Osteocyte (in vitro differentiated cells): ENCODE measurements at places on chromosomes 5 and 9. TPM values are rescaled to one million over a fixed set of nuclear protein-coding genes. Genes with fewer than 3 reads are reported as not detected.

The EGR1 gene
- total RNA-seq: 219 and 415 TPM in 2 replicates

The OSMR gene
- total RNA-seq: 33.1 and 34.4 TPM in 2 replicates

The OR13C2 gene
- not detected in 2 replicates for total RNA-seq

The BASP1 gene
- 197 and 212 TPM in 2 replicates for total RNA-seq

The CCL27 gene
- 0.78 and 1.1 TPM in 2 replicates for total RNA-seq

GRCh38 chr5:39197556-39197955, 21.8 kb downstream of the FYB1 start:
- no peak overlapping the region for H3K4me3 ChIP-seq
- H3K27me3 ChIP-seq: peaks cover 11% of the 10 kb centered on the region
- H3K36me3 ChIP-seq: no peaks in the 10 kb centered on the region
- H3K4me1 ChIP-seq: peaks cover 6% of the 10 kb centered on the region
- no peak for DNase-seq

DNA sequence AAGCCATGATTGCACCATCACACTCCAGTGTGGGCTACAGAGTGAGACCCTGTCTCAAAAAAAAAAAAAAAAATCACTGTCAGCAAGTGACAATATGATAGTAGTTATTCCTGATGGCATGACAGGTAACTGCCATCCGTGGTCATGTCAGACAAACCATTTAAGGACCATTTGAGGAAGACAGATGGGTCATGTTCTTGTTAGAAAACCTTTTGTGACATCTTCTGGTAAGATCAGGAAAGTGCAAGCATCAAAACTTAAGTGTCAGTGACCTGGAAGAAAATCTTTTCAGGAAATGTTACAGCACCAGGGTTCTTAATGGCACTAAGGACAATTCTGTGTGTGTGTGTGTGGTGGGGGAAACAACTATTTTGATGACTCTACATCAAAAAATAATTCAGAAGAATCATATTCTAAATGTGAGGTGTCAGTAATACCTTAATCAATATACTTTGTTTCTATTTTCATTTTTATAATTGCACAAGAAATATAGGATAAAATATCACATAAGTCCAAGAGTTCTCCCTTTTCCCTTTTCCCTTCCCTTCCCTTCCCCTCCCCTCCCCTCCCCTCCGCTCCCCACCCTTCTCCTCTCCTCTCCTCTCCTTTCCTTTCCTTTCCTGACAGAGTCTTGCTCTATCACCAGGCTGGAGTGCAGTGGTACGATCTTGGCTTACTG, 17.8 kb downstream of the SLC38A9 start:
- peaks cover 17% of the 10 kb centered on the region for H3K4me1 ChIP-seq
- DNase-seq: no peak
- no peak overlapping the region for H3K4me3 ChIP-seq
- H3K27me3 ChIP-seq: no peaks in the 10 kb centered on the region

GRCh38 chr5:170151097-170151831, 45.6 kb downstream of the FOXI1 start:
- no peak overlapping the region for H3K4me3 ChIP-seq
- peaks cover 27% of the 10 kb centered on the region for H3K4me1 ChIP-seq
- H3K27me3 ChIP-seq: peaks cover 2% of the 10 kb centered on the region
- H3K36me3 ChIP-seq: no peaks in the 10 kb centered on the region
- DNase-seq: no peak

- no peak for DNase-seq
- H3K27me3 ChIP-seq: peaks cover 37% of the 10 kb centered on the region
- no peak overlapping the region for H3K27ac ChIP-seq
- no peaks in the 10 kb centered on the region for H3K36me3 ChIP-seq
- H3K4me1 ChIP-seq: no peaks in the 10 kb centered on the region
Measured at GRCh38 chr5:53543401-53543800, 17.0 kb upstream of the NDUFS4 start.

DNA sequence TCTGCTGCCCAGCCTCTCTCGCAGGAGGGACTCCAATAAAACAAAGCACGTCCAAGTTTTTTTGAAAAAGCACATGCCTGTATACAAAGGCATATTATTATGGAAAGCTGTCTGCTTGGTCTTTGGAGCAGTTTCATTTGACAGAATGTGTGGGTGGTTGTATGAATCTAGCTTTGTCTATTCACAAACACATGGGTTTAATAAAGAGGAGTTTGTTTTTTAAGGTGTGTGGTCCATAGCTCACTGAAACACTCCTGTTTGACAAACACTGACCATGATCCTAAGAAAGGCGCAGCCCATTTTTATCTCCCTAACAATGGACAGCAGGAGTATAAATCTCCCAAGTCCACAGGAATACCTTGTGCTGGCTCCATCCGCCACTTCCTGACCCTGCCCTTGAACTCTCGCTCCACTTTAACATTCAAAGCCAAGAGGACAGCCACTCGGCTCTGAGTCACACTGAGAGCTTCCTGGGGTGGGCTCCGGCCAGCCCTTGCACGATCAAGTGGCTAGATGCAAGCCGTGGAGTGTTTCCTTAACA, 371.9 kb downstream of the EBF1 start:
- H3K4me3 ChIP-seq: no peak overlapping the region
- peaks cover 47% of the 10 kb centered on the region for H3K4me1 ChIP-seq
- no peak for DNase-seq
- H3K27ac ChIP-seq: peak overlapping the region; percentile 61

- peaks cover 6% of the 10 kb centered on the region for H3K27me3 ChIP-seq
- DNase-seq: no peak
- H3K27ac ChIP-seq: no peak overlapping the region
- H3K36me3 ChIP-seq: no peaks in the 10 kb centered on the region
- H3K4me1 ChIP-seq: no peaks in the 10 kb centered on the region
Measured at GRCh38 chr5:124530916-124531315, 215.5 kb downstream of the ZNF608 start.

- H3K27me3 ChIP-seq: no peaks in the 10 kb centered on the region
- H3K4me1 ChIP-seq: no peaks in the 10 kb centered on the region
- no peak overlapping the region for H3K27ac ChIP-seq
- no peak overlapping the region for H3K4me3 ChIP-seq
- peaks cover 4% of the 10 kb centered on the region for H3K36me3 ChIP-seq
Measured at GRCh38 chr9:78663369-78663768, 366.4 kb downstream of the PSAT1 start.

DNA sequence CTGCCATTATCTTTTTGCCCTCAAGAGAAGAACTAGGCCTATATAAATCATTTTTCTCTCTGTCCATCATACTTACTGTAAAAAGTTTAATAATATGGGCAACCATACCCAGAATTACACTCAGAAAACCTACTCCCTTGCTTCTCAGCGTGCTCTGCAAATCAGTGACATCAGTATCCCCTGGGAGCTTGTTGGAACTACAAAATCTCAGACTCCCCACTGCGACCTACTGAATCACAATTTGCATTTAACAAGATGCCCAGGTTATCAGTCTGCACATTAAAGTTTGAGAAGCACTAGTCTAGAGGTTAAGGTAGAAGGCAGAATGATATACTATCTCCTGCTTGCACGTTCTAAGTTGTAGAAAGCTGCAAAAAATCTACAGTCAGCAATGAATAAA, 127.2 kb downstream of the MLLT3 start:
- no peak for DNase-seq
- H3K4me1 ChIP-seq: peaks cover 8% of the 10 kb centered on the region
- no peak overlapping the region for H3K4me3 ChIP-seq
- H3K27me3 ChIP-seq: no peaks in the 10 kb centered on the region
- H3K27ac ChIP-seq: no peak overlapping the region

GRCh38 chr5:2876183-2876582, 124.7 kb upstream of the IRX2 start:
- no peak overlapping the region for H3K27ac ChIP-seq
- no peaks in the 10 kb centered on the region for H3K36me3 ChIP-seq
- H3K4me1 ChIP-seq: no peaks in the 10 kb centered on the region
- no peaks in the 10 kb centered on the region for H3K27me3 ChIP-seq
- peak; percentile 8 for DNase-seq
- H3K4me3 ChIP-seq: no peak overlapping the region

- DNase-seq: no peak
- no peaks in the 10 kb centered on the region for H3K36me3 ChIP-seq
- no peak overlapping the region for H3K4me3 ChIP-seq
- H3K27ac ChIP-seq: peak overlapping the region; percentile 25
Measured at GRCh38 chr9:114853071-114853855, 47.4 kb upstream of the TNFSF15 start.

DNA sequence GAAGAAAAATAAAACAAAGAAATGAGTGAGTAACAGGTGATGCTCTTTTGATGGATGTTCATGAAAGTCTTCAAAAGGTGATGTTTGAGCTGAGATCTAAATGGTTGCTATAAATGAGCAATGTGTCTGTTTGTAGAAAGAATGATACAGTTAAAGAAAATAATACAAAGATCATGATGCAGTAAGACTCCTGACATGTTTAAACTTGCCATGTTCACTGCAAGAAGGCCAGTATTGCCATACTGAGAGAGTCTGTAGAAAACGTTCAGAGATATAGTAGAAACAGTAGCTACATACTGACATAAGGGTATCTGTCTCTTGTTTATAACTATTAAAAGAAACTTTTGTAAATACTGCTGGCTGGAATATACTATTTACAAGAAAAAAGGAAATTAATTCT, 1609.2 kb upstream of the ACO1 start:
- no peaks in the 10 kb centered on the region for H3K4me1 ChIP-seq
- no peak for DNase-seq
- H3K27ac ChIP-seq: no peak overlapping the region
- H3K4me3 ChIP-seq: no peak overlapping the region

GRCh38 chr9:136331556-136332481, 4.5 kb downstream of the GPSM1 start:
- H3K4me1 ChIP-seq: peaks cover 19% of the 10 kb centered on the region
- no peak overlapping the region for H3K4me3 ChIP-seq
- H3K27me3 ChIP-seq: no peaks in the 10 kb centered on the region
- DNase-seq: no peak

DNA sequence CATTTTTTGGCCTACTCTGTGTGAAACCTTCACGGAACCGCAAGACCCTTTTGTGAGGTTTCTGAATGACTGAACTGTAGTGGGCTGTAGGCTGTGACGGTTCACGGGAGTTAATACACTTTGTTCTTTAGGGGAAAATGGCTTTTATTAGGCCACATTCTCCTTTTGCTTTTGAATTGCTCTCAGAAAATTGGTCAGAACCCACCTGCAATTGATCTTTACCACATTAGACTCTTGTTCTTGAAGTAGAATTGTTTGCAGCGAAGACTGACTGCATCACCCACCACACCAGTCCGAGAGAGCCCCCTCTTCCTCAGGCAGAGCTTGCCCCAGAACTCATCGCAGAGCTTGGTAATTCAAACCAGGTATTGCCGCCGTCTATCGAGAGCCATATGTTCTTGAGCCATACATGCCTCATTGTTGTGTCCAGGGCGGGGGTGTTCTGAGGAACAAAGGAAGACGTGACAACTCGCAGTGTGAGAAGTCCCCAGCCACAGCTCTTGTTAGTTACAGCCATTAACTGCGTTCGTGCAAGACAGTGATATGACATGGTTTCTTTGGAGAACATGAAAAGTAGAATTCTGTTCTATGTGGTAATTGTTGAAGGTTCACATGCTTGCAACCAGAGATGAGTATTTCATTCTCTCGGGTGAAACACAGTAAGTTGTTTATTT, 166.4 kb upstream of the OTULINL start:
- H3K27me3 ChIP-seq: no peaks in the 10 kb centered on the region
- peak overlapping the region; percentile 95 for H3K27ac ChIP-seq
- no peak for DNase-seq
- no peak overlapping the region for H3K4me3 ChIP-seq

DNA sequence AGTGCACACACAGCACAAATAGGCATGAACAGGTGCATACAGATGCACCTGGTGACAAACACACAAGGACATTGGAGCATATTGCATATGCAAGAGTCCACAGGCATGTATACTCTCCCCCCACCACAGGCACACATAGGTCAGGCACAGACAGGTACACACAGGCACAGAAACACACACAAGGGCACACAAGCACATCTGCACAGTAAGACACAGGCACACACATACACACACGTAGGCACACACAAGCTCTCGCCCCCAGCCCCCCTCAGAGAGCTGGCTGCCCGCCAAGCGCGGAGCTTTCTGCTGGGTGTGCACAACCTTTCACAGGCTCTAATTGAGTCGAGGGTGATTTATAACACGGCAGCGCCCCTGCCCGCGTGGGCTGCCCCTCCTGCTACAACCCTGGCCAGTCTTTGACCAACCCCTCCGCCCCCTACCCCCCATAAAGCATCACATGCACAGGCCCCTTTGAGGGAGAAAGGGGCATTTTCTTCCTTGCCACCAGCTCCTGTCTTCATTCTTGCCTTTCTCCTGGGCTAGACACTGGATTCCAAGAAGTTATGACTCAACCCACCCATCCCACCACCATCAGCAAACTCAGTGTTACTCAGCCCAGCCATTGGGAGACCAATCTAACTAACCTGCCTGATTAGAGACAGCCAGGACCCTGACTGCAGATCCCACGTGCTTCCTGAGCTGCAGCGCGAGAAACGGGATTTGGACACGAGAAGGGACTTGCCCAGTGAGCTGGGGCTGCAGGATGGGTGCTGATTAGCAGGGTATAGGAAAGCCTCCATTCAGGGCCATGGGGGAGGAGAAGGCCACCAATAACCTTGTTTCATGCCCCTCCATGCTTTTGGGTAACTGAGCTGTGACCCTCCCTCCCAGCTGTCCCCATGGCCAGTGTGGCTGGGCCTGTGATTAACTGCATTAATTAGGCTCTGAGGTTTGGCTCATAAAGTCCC, 42.8 kb upstream of the PSD2 start:
- H3K36me3 ChIP-seq: no peaks in the 10 kb centered on the region
- no peak overlapping the region for H3K4me3 ChIP-seq
- peaks cover 7% of the 10 kb centered on the region for H3K27me3 ChIP-seq
- H3K4me1 ChIP-seq: peaks cover 49% of the 10 kb centered on the region
- no peak overlapping the region for H3K27ac ChIP-seq

DNA sequence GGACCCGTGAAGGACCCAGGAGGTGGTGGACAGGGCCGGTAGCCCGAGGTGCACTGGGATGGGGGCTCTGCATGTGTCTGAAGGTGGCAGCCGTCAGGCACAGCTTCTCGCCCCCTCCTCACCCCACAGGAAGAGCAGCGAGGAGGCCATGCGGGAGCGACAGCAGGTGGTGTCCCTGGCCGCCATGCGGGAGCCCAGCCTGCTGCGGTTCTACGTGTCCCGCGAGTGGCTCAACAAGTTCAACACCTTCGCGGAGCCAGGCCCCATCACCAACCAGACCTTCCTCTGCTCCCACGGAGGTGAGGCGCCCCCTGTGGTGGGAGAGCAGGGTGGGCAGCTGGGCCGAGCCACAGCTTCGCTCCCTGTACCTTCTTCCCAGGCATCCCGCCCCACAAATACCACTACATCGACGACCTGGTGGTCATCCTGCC, 39.9 kb downstream of the USP20 start:
- DNase-seq: no peak
- no peaks in the 10 kb centered on the region for H3K4me1 ChIP-seq
- peaks cover 19% of the 10 kb centered on the region for H3K36me3 ChIP-seq
- H3K4me3 ChIP-seq: no peak overlapping the region

DNA sequence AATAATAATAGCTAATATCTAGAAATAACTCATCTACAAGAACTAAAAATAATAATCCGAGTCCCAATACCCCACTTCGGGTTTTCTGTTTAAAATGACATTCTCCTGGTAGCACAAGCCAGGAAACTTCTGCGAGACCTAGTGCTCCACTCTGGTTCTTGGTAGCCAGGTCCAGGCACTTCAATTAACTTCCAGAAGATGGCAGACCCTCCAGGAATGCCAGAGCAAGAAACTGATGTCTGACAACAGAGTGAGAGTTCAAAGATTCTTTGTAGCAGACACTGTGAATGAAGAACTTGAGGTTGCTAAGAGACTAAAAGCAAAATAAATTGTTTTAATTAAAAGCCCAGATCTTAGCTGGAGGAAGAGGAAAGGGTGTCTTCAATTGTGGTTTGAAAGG, 1963.3 kb upstream of the CDH9 start:
- H3K27me3 ChIP-seq: peaks cover 5% of the 10 kb centered on the region
- no peak for DNase-seq
- no peaks in the 10 kb centered on the region for H3K36me3 ChIP-seq
- no peak overlapping the region for H3K4me3 ChIP-seq
- no peaks in the 10 kb centered on the region for H3K4me1 ChIP-seq
- H3K27ac ChIP-seq: no peak overlapping the region
